HepG2 (cell line): ENCODE measurements at places on chromosomes 2 and 18. TPM values are rescaled to one million over a fixed set of nuclear protein-coding genes. Genes with fewer than 3 reads are reported as not detected.

TDRD15 gene
- total RNA-seq, result 0.28 and 0.29 TPM in 2 replicates

CHRNA1 gene
- total RNA-seq, result not detected in 2 replicates

ZNF396 gene
- total RNA-seq, result 0.75 and 1.6 TPM in 2 replicates

ANKRD53 gene
- total RNA-seq, result not detected in 2 replicates

CD8B2 gene
- not detected in 2 replicates for total RNA-seq

SLC9A4 gene
- total RNA-seq, result not detected in 2 replicates

CHST9 gene
- total RNA-seq, result 7.5 and 9.6 TPM in 2 replicates

GRCh38 chr2:180359522-180360282 is 352.6 kb upstream of the CWC22 start:
- H3K4me1 ChIP-seq, result no peaks in the 10 kb centered on the region
- no peaks in the 10 kb centered on the region for H3K36me3 ChIP-seq

- no peak overlapping the region for H3K27ac ChIP-seq
- H3K36me3 ChIP-seq, result no peaks in the 10 kb centered on the region
- peak; percentile 4 for DNase-seq
- H3K4me3 ChIP-seq, result no peak overlapping the region
These were observed 402.5 kb upstream of the DDX18 start for GRCh38 chr2:117411983-117412382.

- no peak overlapping the region for H3K27ac ChIP-seq
- no peaks in the 10 kb centered on the region for H3K4me1 ChIP-seq
- DNase-seq, result no peak
- no peaks in the 10 kb centered on the region for H3K27me3 ChIP-seq
- H3K4me3 ChIP-seq, result no peak overlapping the region
- H3K36me3 ChIP-seq, result no peaks in the 10 kb centered on the region
These were observed 1000.4 kb upstream of the ACVR2A start for GRCh38 chr2:146844226-146844990.

- no peak for DNase-seq
- H3K4me3 ChIP-seq, result no peak overlapping the region
- H3K27ac ChIP-seq, result no peak overlapping the region
- H3K27me3 ChIP-seq, result peaks cover 33% of the 10 kb centered on the region; the same call in 2 of the 3 replicates
- no peaks in the 10 kb centered on the region for H3K4me1 ChIP-seq
These were observed 7.2 kb downstream of the POMC start for GRCh38 chr2:25161055-25161781.

DNA sequence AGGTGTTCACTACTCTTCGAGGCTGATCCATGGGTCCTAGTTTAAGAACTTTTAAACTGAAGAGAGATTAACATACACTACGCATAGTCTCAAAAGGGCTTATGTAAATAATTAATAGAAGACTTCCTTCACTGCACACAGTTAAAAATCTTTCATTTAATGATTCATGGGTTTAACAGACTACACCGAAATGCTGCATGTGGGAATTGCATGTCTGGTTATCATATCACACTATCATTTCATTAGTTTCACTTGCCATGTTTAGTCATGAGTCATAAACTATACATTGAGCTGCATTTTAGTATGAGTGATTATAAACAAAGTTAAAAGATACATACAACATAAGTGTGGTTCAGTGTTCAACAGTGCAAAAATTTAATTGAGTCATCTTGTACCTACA is 31.2 kb downstream of the GLS start:
- H3K36me3 ChIP-seq, result peaks cover 10% of the 10 kb centered on the region
- no peak for DNase-seq
- H3K27ac ChIP-seq, result no peak overlapping the region
- H3K4me1 ChIP-seq, result no peaks in the 10 kb centered on the region
- H3K27me3 ChIP-seq, result no peaks in the 10 kb centered on the region
- H3K4me3 ChIP-seq, result no peak overlapping the region

GRCh38 chr18:73646772-73647171 is 500.9 kb downstream of the FBXO15 start:
- no peaks in the 10 kb centered on the region for H3K4me1 ChIP-seq
- no peak for DNase-seq
- no peak overlapping the region for H3K4me3 ChIP-seq
- no peaks in the 10 kb centered on the region for H3K36me3 ChIP-seq

GRCh38 chr2:185441486-185442005 is 297.1 kb upstream of the FSIP2 start:
- H3K36me3 ChIP-seq, result no peaks in the 10 kb centered on the region
- no peaks in the 10 kb centered on the region for H3K27me3 ChIP-seq
- no peaks in the 10 kb centered on the region for H3K4me1 ChIP-seq
- no peak overlapping the region for H3K27ac ChIP-seq
- DNase-seq, result no peak

DNA sequence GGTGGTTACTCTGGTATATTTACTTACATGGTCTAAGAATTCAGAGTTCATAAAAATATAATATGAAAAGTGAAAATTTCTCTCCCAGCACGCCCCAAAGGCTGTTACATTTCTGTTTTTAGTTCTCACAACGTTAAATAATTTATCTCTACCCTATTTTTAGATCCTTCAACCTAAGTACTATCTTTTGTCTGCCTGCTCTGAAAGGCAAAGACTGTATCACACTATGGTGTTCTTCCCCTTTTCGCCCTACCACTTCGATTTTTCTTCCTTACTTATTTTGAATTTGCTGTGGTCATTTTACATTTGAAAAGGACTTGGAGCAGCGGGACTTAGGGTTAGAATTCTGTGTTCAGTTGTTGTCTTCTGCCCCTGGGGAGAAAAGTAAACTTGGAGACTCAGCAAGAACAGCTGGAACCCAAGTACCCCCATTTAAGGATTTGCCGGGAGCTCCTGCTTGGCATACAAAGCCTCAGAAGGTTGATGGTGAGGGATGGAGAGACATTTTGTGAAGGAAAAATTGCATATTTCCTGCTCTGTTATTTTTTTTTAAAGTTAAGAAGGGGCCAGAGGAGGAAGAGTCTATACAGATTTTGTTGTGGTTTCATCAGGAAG is 19.0 kb downstream of the ADAM23 start:
- no peaks in the 10 kb centered on the region for H3K36me3 ChIP-seq
- DNase-seq, result no peak
- H3K27me3 ChIP-seq, result no peaks in the 10 kb centered on the region
- no peak overlapping the region for H3K4me3 ChIP-seq

DNA sequence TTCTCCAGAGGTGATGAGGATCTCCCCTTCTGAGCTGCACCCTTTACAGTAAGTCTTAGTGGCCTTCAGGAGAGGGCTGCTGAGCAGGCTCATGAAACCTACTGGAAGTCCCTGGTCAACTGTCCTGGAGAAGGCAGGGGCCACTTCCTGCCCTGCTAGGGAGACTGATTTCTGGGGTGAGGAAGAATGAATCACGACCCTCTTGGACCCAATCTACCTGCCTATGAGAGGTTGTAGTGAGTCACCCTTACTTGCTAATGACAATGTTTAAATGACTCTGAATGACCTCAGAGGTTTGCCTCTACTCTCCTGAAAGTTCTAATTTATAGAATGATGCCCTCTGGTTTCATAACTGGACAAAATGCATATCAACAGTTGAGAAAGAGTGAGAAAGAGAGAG is 79.4 kb upstream of the FAM136A start:
- H3K27ac ChIP-seq, result no peak overlapping the region
- H3K36me3 ChIP-seq, result no peaks in the 10 kb centered on the region
- no peaks in the 10 kb centered on the region for H3K27me3 ChIP-seq
- H3K4me1 ChIP-seq, result peaks cover 21% of the 10 kb centered on the region
- no peak for DNase-seq
- no peak overlapping the region for H3K4me3 ChIP-seq

DNA sequence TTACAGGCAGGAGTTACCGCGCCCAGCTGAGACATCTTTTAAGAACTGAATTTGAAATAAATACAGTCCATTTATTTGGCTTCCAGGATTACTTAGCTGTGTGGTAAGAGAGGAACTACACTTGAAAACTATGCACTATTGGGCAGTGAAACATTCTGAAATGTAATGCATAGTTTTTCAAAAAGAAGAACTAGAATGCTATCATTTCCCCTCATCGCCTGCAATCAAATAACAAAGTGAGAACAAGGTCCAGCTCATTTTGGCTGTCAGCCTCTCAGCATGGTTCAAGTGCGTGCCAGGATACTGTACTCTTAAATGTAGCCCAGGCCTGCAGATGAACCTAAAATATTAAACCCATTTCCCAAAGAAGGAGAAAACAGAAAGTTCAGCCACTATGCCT is 76.6 kb upstream of the ARL5A start:
- no peak for DNase-seq
- H3K36me3 ChIP-seq, result no peaks in the 10 kb centered on the region
- H3K27ac ChIP-seq, result no peak overlapping the region
- no peak overlapping the region for H3K4me3 ChIP-seq
- no peaks in the 10 kb centered on the region for H3K27me3 ChIP-seq

- no peak for DNase-seq
- no peaks in the 10 kb centered on the region for H3K4me1 ChIP-seq
- no peaks in the 10 kb centered on the region for H3K36me3 ChIP-seq
- no peak overlapping the region for H3K27ac ChIP-seq
- no peak overlapping the region for H3K4me3 ChIP-seq
These were observed 42.7 kb upstream of the ZDBF2 start for GRCh38 chr2:206231669-206232286.

- peaks cover 6% of the 10 kb centered on the region; the same call in 2 of the 3 replicates for H3K27me3 ChIP-seq
- H3K27ac ChIP-seq, result no peak overlapping the region
- no peak for DNase-seq
- no peaks in the 10 kb centered on the region for H3K4me1 ChIP-seq
- H3K4me3 ChIP-seq, result no peak overlapping the region
- H3K36me3 ChIP-seq, result no peaks in the 10 kb centered on the region
These were observed 40.8 kb downstream of the TNP1 start for GRCh38 chr2:216819055-216819454.

DNA sequence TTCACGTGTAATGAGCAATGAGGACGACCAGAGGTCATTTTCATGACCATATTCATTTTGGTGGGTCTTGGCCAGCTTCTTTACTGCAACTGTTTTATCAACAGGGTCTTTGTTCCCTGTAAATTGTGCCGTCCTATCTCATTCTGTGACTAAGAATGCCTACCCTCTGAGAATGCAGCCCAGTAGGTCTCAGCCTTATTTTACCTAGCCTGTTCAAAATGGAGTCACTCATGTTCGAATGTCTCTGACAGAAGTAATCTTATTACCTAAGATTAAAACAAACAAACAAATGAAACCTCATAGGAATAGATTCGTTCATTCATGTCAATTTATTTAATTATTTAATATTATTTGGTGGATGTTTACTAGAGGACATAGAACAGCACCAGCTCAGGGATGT is 714.8 kb downstream of the ADCYAP1 start:
- H3K36me3 ChIP-seq, result no peaks in the 10 kb centered on the region
- no peak overlapping the region for H3K4me3 ChIP-seq
- H3K4me1 ChIP-seq, result no peaks in the 10 kb centered on the region

- H3K27me3 ChIP-seq, result no peaks in the 10 kb centered on the region; the same call in 1 of the 2 replicates
- DNase-seq, result no peak
- H3K4me3 ChIP-seq, result no peak overlapping the region
- H3K27ac ChIP-seq, result no peak overlapping the region
- H3K36me3 ChIP-seq, result no peaks in the 10 kb centered on the region
These were observed 76.7 kb upstream of the ZNF397 start for GRCh38 chr18:35164133-35164532.

- H3K36me3 ChIP-seq, result no peaks in the 10 kb centered on the region
- H3K27ac ChIP-seq, result no peak overlapping the region
- DNase-seq, result no peak
- no peaks in the 10 kb centered on the region for H3K27me3 ChIP-seq
- H3K4me1 ChIP-seq, result no peaks in the 10 kb centered on the region
These were observed 643.4 kb upstream of the CDH2 start for GRCh38 chr18:28820353-28820752.

DNA sequence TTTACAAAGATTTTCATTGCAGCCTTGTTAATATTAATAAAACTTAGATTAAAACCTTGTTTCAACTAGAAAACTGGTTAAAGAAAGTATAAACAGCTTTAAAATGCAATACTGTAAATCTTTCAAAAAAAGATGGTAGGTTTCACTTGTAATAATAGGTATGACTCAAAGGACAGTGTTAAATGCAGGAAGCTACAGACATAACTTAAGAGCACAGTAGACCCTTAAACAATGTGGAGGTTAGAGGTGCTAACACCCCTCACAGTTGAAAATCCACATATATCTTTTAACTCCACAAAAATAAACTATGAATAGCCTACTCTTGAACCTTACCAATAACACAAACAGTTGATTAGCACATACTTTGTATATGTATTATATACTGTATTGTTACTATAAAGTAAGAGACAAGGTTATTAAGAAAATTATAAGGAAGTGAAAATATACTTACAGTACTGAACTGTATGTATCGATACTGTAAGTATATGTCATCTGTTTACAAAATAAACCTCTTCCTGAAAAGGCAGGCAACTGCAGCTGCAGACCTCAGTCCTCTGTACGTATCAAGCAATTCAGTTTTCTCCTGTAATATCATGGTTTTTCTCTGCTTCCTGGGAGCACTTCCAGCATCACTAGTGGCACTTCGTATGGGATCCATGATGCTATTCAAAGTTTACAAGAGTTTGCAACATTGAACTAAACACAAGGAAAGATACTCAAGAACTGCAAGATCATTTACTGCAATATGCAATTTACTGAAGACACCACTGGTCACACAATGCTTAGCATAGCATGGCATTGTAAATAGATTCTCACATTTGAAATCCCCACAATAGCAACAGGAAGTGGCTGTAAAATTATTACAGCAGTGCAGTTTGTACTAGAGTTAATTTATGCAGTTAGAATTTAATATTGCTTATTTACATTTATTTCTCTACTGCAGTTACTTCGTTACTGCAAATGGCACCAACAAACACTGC is 610.5 kb upstream of the LRRTM4 start:
- no peak overlapping the region for H3K4me3 ChIP-seq
- H3K36me3 ChIP-seq, result no peaks in the 10 kb centered on the region
- no peak for DNase-seq
- no peaks in the 10 kb centered on the region for H3K4me1 ChIP-seq
- H3K27me3 ChIP-seq, result no peaks in the 10 kb centered on the region

GRCh38 chr2:71944183-71944550 is 203.5 kb downstream of the CYP26B1 start:
- H3K36me3 ChIP-seq, result no peaks in the 10 kb centered on the region
- peaks cover 73% of the 10 kb centered on the region for H3K27me3 ChIP-seq
- no peaks in the 10 kb centered on the region for H3K4me1 ChIP-seq
- H3K4me3 ChIP-seq, result no peak overlapping the region

- H3K4me3 ChIP-seq, result no peak overlapping the region
- no peak overlapping the region for H3K27ac ChIP-seq
- no peaks in the 10 kb centered on the region for H3K4me1 ChIP-seq
- no peaks in the 10 kb centered on the region for H3K27me3 ChIP-seq
- no peaks in the 10 kb centered on the region for H3K36me3 ChIP-seq
These were observed 293.9 kb upstream of the DCC start for GRCh38 chr18:52045946-52046675.
